Mesothelial cell of epicardium (in vitro differentiated cells): ENCODE measurements at places on chromosomes 3 and 15.

DNA sequence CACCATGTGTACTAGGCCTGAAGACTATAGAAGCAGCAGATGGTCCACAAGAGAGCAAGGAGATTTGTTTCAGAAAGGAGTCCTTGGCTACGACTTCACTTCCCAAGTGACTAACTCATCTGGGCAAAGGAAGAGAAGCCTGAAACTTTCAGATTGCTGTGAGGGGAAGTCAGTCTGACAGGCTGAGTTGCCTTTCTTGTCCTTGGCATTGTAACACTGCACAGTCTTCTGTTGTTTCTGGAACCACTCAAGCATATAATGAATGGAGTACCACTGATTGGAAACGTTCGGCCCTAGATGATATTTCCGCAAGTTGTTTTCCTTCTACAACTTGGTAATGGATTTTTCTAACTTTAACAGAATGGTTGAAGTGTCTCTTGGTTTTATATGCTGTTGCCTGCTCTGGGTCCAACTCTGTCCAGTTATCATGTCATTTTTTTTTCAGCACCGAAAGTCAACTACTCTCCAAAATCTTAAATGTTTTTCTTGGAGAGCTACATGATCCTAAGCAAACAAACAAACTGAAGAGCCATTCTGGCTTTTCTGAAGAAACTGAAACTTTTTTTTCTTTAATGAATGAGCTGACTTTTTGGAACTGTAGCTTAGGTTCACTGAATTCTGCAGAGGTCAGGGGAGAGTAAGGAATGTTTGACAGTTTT lies 685.7 kb downstream of the MECOM start:
- no peak overlapping the region for H3K27ac ChIP-seq
- peaks cover 15% of the 10 kb centered on the region for H3K4me1 ChIP-seq
- no peak overlapping the region for H3K4me3 ChIP-seq
- DNase-seq, result no peak
- peaks cover 2% of the 10 kb centered on the region for H3K27me3 ChIP-seq

DNA sequence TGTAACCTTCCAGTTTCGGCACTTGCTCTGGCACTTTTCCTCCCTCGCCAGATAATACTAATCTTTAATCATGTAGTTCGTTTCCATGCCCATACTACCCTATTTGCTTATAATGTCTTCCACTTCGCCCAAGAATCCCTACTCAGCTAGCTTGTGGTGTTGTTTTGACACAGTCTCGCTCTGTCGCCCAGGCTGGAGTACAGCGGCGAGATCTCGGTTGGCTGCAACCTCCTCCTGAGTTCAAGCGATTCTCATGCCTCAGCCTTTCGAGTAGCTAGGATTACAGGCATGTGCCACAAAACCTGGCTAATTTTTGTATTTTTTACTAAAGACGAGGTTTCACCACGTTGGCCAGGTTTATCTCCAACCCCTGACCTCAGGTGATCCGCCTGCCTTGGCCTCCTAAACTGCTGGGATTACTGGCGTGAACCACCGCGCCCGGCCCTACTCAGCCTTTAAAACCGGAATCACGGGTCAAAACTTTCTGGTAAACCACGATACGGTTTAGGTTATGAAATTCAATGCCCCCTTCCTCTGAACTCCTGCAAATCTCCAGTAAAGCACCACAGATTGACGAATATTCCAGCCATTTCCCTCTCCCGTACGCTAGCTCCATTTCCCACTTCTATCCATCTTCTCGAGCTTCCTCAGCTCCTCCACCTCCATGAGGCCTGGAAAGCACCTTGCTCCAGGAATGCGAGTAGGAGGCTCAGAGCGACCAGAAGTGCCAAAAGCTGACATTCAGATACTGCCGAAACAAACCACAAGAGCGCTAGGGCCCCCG lies 878 bp upstream of the RAD51 start:
- H3K4me3 ChIP-seq, result peak overlapping the region; percentile 92
- no peak for DNase-seq
- no peaks in the 10 kb centered on the region for H3K36me3 ChIP-seq
- H3K27me3 ChIP-seq, result no peaks in the 10 kb centered on the region

- no peak for DNase-seq
- no peaks in the 10 kb centered on the region for H3K27me3 ChIP-seq
- H3K36me3 ChIP-seq, result no peaks in the 10 kb centered on the region
- no peak overlapping the region for H3K4me3 ChIP-seq
- no peak overlapping the region for H3K27ac ChIP-seq
Observed at GRCh38 chr3:155426524-155427230, 133.2 kb upstream of the STRIT1 start.

DNA sequence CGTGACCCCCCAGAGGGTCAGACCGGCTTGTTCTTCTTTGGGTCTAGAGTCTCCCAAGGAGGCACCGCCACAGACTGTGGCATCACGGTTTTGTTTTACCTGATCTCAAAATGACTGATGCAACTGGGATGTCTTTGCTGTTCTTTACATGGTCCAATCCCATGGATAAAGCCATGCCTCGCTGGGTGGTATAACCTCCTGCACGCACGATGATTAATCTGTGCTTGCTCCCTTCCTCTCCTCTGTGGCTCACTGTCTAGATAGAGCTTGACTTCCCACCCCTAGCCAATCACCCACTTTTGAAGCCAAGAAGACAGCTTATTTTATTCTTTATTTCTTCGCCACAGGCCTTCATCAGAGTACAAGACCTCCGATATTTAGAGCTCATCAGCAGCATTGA lies 36.6 kb upstream of the RHO start:
- H3K27ac ChIP-seq, result no peak overlapping the region
- no peak for DNase-seq
- H3K36me3 ChIP-seq, result peaks cover 19% of the 10 kb centered on the region
- peaks cover 26% of the 10 kb centered on the region for H3K4me1 ChIP-seq
- no peak overlapping the region for H3K4me3 ChIP-seq

DNA sequence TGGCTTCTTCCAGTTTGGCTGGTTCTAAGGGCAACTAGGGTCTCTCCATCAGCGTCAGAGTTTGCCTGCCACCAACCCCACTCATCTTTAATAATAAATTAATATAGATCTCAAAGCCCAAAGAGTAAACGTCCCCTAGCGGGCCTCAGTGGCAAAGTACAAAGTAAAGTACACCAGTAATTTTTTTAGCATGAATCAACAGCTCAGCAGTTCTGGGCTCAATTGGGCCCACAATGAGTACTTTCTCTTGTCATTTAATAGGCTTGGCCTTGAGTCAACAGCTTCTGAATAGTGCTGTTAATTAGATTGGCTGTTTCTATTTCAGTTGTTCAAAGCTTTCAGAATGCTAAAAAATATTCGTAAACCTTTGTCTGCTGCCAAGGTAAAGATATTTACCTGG lies 89.0 kb upstream of the PFN2 start:
- DNase-seq, result no peak
- peaks cover 6% of the 10 kb centered on the region for H3K27me3 ChIP-seq
- H3K4me1 ChIP-seq, result peaks cover 15% of the 10 kb centered on the region
- H3K27ac ChIP-seq, result no peak overlapping the region
- H3K4me3 ChIP-seq, result no peak overlapping the region

- no peak overlapping the region for H3K27ac ChIP-seq
- no peaks in the 10 kb centered on the region for H3K4me1 ChIP-seq
- H3K4me3 ChIP-seq, result no peak overlapping the region
- no peak for DNase-seq
- H3K27me3 ChIP-seq, result peaks cover 2% of the 10 kb centered on the region
Observed at GRCh38 chr3:82217571-82217970, 456.1 kb upstream of the GBE1 start.

DNA sequence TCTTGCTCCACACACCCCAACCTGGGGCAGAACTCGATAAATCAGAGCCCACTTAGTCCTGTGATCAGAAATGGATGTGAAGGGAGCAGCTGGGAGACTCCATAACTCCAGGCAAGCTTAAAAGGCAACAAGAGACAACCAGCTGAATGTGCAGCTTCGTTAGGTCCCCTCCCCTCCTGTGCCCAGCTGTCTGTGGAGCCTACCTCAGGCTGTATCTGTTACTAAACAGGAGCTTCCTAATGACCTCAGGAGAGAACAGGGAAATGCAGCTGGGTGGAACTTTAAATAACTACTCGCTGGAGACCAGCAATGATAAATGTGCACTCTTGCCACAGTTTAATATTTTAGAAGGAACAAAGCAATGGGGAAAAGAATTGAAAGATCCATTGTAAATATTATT lies 25.9 kb downstream of the SLC9A9 start:
- H3K4me1 ChIP-seq, result peaks cover 10% of the 10 kb centered on the region
- H3K27me3 ChIP-seq, result no peaks in the 10 kb centered on the region
- no peak for DNase-seq
- H3K4me3 ChIP-seq, result no peak overlapping the region

- H3K27ac ChIP-seq, result no peak overlapping the region
- no peak overlapping the region for H3K4me3 ChIP-seq
- DNase-seq, result no peak
Observed at GRCh38 chr3:69505770-69506407, 120.0 kb upstream of the FRMD4B start.
